ENCODE measurements at places on chromosomes 16 and 17. TPM values are rescaled to one million over a fixed set of nuclear protein-coding genes. Genes with fewer than 3 reads are reported as not detected.

Gene ITGAL
- 1.8 TPM for polyA plus RNA-seq

Gene TMEM88
- 37.0 TPM for polyA plus RNA-seq

GRCh38 chr17:44361292-44362260, 2.1 kb downstream of the FAM171A2 start:
- DNase-seq, result no peak

Gene KRTAP17-1
- not detected for polyA plus RNA-seq

DNA sequence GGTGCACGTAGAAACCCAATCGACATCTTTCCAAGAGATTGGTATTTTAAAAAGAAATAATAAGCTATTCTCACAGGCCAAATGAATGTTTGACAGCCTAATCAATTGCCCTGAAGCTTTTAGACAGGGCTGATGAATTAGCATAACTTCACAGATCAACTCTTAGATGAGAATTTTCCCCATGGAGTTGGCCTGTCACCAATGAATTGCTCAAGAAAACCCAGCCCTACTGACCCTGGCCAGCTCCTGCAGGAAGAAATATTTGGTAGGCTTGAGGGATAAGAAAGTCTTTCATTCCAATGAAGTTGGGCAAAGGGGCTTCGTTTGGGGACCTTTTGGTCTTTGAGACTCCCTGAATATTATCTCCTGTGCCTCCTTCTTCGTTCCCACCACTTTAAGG, 23.4 kb upstream of the SEC14L1 start:
- DNase-seq, result no peak

Measured in urinary bladder (tissue), 4 donors.